NCI-H524 (cell line): ENCODE measurements at places on chromosomes 1 and 21.

- DNase-seq, result no peak
These were observed 18.3 kb downstream of the ATP2B4 start for GRCh38 chr1:203644661-203645510.

DNA sequence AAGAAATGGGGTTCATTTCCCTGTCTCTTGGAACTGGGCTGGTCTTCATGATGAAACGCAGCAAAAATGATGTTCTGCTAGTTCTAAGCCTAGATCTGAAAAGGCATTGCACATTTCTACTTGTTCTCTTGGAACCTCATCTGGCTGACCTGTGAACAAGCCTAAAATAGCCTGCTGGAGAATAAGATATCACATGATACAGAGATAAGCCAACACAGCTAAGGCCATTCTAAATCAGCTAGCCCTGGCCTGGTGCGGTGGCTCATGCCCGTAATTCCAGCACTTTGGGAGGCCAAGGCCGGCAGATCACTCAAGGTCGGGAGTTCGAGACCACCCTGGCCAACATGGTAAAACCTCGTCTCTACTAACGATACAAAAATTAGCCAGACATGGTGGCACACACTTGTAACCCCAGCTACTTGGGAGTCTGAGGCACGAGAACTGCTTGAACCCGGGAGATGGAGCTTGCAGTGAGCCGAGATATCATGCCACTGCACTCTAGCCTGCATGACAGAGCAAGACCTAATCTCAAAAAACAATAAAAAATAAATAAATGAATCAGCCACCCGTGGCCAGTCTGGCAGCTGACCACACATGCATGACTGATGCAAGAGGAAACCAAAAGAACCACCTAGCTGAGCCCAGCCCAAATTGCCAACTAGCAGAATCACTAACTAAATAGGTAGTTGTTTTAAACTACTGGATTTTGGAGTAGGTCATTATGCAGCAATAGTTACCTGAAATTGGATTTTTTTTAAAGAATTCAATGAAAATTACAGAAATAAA is 18.0 kb downstream of the CD244 start:
- no peak for DNase-seq

DNA sequence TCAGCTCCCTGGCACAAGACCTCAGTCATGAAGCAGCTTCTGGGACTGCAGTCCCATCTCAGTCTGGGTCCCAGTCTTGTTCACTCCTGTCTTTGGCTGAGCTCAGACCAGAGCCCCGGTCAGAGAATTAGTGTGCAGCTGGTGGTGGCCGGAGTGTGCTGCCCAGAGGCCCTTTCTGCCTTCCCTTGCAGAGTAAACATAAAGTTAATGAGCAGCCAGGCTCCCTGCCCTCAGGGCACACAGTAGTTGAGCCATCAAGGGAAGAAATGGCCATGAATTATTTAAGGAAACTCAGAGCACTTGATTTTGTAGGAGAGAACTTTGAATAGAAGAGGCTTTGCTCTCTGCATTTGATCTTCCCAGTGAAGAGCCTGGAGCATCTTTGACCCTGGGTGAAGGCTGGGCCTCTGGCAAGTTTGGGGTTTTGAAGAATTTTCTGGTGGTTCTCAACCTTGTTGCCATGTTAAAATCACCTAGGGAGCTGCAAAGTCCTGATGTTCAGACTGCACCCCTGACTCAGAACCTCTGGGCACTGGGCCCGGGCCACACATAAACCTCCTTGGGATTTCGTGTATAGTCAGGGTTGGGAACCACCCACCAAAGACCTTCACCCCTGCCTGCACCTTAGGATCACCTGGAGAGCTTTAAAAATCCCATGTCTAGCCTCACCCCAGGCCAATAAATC is 26.4 kb upstream of the SELENON start:
- no peak for DNase-seq

DNA sequence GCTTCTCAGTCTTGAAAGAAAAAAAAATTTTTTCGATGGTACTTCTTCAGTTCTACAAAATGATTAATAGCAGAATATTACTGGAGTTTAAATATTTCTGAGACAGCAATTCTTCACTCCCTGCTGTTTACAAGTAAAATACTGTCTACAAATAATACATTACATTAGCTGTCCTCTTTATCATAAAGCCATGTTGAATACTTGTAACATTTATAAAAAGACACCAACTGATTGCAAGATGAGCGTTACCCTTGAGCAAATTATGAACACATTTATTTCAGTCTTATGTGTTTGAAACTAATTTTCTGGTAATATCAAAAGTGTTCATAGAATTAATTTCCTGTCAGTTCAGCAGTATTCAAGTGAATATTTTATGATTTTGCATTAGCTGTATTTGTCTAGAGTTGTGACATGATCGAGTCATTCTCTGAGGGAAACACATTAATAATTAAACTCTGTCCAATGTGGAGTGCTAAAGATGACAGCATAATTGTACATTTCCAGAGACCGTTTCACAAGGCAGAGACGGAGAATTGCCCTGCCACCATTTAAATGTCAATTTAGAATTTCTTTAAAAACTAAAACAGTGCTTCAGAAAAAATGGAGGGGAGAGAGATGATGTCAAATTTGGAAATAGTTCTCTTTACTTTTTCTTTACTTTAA is 1359.0 kb upstream of the ADGRL4 start:
- DNase-seq, result no peak

DNA sequence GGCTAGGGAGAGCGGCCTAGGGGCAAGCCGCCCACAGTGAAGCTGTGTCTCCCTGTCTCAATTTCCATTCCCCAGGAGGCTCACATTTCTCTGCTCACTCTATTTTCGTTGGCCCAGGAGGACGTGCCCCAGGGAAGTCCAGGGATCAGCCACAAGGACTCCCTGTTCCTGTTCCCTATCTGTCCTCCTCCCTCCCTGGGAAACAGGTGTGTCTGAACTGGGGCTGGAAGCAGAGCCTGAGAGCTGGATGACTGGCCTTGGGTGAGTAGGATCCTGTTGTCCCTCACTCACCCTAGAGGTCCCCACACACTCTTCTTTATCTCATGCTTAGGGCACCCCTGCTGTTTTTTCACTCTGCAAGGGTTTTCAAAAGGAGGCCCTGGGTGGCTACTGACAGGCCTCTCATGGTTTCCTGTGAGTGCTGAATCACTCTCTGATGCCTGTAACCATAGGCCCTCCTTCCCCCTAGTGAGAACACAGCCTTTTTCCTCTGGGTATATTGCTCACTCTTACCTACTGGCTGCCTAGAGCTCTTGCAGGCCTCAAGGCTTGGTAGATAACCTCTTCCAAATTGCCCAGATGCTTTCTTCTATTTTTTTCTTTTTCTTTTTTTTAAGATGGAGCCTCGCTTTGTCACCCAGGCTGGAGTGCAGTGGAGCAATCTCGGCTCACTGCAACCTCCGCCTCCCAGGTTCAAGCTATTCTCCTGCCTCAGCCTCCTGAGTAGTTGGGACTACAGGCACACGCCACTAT is 3.3 kb upstream of the UTP11 start:
- no peak for DNase-seq
